ENCODE measurements at places on chromosomes 12 and 14. TPM values are rescaled to one million over a fixed set of nuclear protein-coding genes. Genes with fewer than 3 reads are reported as not detected.
A peak's percentile ranks its signal among the peaks of the same experiment; 100 is the strongest.

DNA sequence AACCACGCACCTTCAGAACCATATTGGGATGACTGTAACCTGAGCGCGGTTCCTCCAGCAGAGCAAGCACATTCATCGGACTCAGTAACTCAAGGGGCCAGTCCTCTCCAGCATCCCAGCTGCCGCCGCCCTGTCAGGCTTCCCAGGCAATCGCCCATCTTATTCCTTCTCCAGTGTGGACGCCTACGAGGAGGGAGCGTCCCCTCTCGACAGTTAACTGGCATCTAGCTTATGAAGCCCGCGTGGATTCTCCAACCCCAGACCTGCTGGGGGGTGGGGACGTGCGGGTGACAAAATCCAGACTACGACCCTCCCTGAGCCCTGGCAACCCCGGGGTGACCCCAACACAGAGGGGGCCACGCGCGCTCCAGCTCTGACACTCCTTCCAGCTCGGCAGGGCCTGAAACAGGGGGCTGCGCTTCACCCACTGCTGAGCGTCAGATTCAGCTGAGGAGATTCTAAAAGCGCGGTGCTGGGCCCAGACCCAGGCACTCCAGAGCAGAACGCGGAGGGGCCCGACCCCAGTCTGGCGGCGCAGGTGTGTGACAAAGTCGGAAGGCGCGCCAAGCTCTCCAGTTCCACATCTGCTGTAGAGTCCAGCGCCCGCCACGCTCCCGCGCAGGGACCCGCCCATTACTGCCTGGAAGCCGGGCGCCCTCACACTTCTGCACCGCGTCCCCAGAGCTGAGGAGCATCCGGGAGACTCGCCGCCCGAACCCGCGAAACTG lies 43.9 kb upstream of the ESR2 start:
- DNase-seq: peak; percentile 85

DNA sequence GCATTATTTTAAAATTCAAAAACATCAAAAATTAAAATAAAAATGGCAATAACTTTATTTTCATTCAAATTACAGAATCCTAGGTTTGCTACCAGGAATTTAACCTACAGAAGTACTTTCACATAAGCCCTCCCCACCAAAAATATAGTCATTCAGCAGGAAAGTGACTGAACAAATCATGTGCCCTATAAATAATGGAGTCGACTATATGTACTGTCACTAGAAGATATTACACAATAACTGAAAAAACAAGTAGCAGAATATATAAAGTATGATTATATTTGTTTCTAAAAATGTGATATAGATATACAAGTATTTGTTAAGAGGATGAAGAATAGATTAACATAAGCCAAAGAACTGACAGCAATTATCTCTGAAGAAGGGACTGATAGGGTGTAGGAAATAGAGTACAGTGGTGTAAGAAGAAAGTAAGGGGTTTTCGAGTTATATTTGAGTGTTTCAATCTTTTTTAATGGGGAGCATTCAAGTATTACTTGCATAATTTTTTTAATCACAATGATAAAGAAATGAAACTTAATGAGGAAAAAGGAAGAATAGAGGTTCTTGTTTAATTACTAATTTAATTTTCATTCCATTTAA lies 7.9 kb downstream of the C2CD5 start:
- no peak for DNase-seq

DNA sequence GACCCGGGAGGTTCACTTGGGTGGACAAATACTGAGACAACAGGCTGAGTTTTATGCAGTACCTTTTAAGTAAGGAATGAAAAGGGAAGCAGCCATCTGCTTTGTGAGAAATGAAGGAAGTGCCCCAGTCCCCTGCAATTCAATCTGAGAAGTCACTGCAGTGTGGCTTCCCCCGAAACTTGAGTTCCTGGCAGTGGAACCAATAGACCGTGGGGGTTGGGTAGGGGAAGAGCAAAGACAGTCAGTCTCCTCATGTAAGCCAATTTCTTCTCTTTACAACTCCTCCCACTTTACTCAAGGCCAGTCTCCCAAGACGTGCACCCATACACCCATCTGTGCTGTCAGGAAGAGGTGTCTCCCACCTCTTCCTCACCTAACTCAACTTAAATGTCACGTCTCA lies 206.5 kb downstream of the BCAT1 start:
- DNase-seq: no peak

GRCh38 chr12:123960856-123961255 lies 11.8 kb downstream of the CCDC92 start:
- no peak for DNase-seq

DNA sequence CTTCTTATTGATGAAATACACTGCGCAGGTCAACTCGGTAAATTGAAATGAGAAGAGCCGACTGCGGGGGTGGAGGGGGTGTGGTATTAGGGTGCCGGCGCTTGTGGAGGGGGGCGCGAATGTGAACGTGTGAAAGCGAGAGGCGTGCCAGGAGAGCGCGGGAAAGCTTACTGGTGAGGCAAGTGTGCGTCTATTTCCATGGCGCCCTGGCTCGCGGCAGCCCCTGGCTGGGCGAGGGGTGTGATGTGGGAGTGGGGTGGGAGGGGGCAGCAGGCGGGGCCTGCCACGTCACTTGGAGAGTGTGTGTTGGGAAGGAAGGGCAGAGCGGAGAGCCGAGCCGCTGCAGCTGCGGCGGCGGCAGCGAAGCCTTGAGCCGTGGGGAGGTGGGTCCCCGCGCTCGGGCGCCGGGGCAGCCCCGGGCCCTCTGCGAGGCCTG lies 88.8 kb downstream of the GALNT8 start:
- DNase-seq: peak; percentile 39

DNA sequence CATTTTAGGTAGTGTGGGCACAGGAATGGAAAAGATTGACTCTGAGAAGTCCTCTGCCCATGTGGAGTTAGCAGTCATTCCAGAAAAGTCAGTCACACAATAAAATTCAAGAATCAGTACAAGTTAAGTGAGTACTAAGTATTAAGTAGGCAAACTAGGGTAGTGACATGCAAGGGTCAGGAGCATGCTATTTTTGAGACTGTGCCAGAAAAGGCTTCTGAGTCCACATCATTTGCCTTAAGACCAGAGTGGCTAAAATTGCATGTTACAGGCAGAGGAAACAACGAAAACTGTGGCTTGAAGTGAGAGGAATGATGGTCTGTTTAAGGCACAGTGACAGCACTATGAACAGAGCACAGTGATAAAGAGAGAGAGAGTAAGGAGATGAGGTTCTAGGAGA lies 108.9 kb downstream of the SLC6A15 start:
- no peak for DNase-seq

GRCh38 chr12:115190010-115190770 lies 506.2 kb upstream of the TBX3 start:
- DNase-seq: no peak

DNA sequence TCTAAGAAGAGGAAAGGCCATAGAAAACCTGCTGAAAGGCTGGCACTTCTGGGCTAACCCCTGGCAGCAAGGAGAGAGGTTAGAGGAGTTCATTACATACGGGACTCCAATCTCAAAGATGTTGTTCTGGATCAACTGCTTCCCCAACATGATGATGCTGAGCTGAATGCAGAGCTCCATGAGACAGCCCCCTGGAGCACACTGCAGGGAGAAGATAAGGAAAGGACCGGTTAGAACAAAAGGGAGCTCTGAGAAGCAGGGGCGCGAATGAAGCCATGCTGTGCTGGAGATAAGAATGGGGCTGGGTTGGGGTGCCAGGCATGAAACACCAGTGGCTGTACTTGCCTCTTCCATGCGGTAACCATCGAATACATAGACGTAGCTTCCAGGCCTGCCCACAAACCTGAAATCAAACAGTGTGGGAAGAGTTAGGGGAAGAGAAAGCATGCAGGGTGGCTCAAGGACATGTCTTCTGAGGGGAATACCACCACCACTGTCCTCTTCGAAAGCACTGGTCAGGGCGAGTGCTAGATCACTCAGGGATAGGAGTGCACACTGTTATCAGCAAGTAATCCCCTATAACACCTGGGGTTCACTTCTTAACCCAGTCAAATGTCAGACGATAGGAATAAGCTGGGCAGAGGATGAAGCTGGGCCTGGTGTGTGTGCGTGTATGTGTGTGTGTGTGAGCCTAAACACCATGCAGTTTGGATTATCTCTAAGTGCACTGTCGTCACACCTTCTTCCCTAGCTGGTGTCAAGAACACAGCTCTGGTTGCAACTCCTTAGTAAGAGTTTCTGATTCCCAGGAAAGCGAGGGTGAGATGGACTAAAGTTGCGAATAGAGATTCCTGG lies 180.9 kb downstream of the NTF3 start:
- DNase-seq: no peak

GRCh38 chr12:92341065-92341668 lies 195.5 kb upstream of the BTG1 start:
- peak; percentile 65 for DNase-seq

DNA sequence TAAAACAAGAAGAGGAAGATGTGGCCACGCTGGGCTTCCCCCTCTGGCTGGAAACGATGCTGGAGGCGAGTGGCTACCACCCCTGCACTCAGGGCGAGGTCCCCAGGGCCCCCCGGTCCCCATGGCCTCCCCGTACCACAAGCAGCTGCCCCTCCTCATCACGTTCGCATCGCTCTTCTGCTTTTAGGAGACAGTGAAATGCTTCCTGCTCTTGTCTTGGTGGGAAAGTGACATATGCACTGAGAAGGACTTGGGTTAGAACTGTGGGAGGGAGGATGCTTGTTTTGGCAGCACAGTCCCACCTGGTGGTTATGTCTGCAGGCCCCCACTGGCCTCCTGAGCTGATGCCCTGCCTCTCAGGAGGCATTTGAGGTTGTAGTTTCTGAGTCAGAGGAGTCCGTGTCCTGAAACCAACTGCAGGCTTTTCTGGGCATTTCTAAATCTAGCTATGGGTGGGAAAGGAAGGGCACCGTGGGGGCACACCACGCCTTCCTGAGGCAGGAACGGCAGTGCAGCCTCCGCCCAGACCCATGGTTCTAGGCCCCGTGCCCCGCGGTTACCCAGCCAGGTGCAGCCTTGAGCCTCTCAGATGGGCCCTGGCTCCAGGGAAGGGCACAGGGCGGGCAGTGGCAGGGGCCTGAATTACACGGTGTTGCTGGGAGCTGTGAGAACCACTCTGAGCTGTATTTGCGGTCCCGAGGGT lies 139.3 kb downstream of the ADGRD1 start:
- no peak for DNase-seq

DNA sequence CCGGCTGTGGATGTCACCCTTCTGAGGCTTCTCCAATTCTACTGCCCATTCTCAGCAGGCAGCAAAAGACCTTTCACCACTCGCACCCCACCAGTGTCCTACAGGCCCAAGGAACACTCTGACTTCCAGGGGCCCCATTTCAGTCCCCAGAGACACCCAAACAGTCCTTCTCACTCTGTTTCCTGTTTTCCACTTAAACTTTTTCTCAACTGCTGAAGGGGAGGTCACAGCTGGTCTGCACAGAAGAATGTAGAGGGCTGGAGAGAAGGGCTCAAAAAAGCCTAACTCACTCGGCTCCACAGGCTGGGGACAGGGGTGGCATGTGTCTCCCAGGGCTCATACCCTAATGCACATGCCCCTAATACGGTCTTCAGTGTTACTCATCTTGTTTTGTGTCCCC lies 4.2 kb upstream of the DTX1 start:
- no peak for DNase-seq

DNA sequence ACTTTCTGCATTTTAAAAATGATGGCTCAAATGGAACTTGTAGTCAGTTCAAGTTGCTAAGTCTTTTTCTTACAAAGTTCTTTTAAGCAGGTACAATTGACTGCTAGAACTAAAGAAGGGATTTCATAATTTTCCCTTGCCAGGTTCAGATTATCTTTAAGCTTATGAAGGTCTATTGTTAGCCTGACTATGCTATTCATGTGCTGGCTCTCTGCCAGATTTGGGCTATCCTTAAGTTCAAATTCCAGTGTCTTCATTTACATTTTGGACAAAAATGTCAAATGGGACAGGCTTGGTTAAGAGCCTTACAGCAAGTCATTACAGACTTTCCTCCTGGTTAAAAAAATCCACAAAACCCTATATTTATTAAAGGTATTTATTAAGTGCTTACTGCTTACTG lies 42.3 kb downstream of the INSM2 start:
- no peak for DNase-seq

GRCh38 chr14:74400031-74400685 lies 25.9 kb downstream of the SYNDIG1L start:
- no peak for DNase-seq

TGM1 gene
- 1.8 TPM for polyA plus RNA-seq

ESR2 gene
- polyA plus RNA-seq: not detected

KCNK13 gene
- not detected for polyA plus RNA-seq

LRFN5 gene
- polyA plus RNA-seq: 0.35 TPM

DPY19L2 gene
- not detected for polyA plus RNA-seq

FOXA1 gene
- polyA plus RNA-seq: 11.9 TPM

TAS2R9 gene
- polyA plus RNA-seq: not detected

EXOC3L4 gene
- polyA plus RNA-seq: 85.1 TPM

KMT2D gene
- 46.5 TPM for polyA plus RNA-seq

Measured in small intestine (tissue), 16 donors.